ENCODE measurements at places on chromosomes 7 and 10.

DNA sequence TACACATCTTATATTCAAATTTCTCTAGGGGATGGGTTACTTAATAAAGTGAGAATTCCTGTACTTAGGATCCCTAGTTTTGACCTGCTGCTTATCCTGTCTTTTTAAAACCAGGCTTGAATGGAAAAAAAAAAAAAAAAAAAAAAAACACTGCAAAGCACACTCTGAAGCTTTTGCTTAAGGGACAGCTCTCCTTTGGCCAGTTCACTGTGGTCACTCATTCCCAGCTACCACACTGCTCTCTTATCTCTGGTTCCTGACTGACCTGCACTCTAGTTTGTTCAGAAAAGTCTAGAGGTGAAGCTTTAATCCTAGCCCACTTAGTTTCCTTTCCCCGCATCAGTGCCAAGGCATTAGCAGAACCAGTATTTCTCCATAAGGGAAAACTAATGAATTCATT, 82.4 kb downstream of the CADPS2 start:
- DNase-seq, result no peak

DNA sequence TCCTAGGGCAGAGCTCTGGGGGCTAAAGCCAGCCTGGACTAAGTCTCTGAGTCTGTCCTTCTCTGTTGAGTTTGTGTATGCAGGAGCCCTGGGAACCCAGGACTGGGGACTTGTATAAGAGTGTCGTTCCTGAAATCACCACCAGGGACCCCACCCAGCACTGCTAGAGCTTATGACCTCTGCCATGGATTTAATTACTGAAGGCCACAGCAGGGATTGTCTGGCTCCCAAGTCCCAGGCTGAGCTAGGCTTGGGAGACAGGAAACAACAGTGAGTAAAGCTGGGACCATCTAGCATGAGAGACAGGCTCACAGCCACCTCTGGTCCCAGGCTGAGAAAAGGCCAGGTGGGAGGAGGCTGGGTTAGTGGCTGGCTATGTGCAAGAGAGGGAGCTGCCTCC, 1.4 kb upstream of the TSPAN15 start:
- peak; percentile 74 for DNase-seq

- DNase-seq, result no peak
These were observed 59.4 kb upstream of the NAMPT start for GRCh38 chr7:106344211-106344610.

- no peak for DNase-seq
These were observed 40.0 kb upstream of the PFKFB3 start for GRCh38 chr10:6162589-6163356.

- no peak for DNase-seq
These were observed 79.5 kb downstream of the RTKN2 start for GRCh38 chr10:62189131-62189530.

DNA sequence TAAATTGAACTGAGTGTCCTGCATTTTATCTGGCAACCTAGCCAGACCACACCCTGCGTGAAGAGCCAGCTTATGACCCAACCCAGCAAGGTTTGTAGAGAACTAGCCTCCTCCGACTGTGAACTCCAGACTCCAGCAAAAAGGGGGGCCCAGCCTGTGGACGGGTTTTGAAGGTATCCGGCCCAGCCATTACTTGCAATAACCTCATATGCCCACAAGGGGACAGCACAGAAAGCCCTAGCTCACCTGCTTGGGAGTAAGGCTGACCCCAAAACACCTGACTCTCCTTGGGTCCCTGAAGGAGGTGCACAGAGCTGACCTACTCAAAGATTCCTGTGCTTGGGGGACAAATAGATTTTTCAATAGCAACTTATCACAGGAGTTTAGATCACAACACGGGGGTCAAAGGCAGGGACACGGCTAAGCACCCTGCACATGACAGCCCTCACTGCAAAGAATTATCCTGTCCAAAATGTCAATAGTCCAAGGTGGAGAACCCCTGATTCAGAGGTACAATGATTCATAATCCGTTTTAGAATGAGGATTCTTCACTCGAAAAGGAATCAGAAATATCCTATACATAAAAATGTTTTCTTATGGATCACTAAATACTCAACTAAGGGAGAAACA, 4.6 kb downstream of the TRPV6 start:
- no peak for DNase-seq

DNA sequence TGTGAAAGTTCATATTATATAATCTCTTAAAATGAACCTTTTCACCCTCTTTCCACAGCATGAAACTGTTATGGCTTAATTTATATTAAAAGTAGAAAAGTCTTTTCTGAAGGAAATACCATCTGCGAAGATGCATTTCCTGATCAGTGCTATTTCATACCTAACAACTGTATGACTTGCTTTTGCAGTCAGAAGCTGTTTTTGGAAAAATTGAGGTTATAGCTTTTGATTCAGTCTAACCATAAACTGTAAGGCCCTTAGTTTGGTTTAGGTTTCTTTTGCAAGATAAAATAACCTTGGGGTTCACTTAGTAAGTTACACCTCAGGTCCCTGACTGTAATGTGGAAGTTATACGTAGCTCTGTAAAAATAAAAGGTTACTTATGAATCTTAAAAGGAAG, 22.7 kb upstream of the PARP12 start:
- DNase-seq, result no peak

- DNase-seq, result no peak
These were observed 161.8 kb upstream of the CACNA2D1 start for GRCh38 chr7:82605247-82605864.

DNA sequence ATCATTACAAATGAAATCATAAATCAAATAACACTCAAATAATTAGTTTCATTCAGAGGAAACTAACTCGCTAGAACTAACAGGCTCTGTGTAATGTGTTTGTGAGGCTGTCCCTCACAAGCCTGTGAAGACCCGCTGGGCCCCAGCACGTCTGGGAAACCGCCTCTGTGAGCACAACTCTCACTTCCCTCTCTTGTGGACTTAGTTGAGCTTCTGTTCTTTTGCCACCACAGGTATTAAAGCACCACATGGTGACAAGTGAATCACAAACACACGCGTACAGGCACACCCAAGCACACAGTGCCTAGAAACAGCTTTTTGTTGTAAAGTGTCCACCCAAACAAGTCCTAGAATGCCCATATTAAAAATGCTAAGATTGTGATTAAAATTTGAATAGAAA, 51.0 kb downstream of the ZNF777 start:
- no peak for DNase-seq

GRCh38 chr7:106384373-106384772, 99.6 kb upstream of the NAMPT start:
- DNase-seq, result no peak

DNA sequence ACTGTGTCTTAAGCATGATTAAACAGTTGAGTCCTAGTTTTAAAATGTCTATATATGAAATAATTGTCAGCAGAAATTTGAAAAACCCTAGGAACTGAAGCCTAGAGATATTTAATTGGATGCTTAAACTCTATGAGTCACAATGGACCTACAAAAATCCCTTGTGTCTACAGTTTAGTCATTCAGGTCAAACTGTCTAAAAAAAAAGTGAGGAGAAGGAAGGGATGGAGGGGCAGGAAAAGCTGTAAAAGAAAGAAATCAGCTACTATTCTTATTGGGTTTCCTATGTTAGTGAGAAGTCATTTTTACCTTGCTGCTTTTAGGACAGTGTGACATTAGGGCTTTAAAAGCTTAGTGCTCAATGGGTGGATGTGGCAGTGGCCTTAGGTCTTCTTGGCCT, 406.1 kb upstream of the FZD8 start:
- DNase-seq, result no peak

DNA sequence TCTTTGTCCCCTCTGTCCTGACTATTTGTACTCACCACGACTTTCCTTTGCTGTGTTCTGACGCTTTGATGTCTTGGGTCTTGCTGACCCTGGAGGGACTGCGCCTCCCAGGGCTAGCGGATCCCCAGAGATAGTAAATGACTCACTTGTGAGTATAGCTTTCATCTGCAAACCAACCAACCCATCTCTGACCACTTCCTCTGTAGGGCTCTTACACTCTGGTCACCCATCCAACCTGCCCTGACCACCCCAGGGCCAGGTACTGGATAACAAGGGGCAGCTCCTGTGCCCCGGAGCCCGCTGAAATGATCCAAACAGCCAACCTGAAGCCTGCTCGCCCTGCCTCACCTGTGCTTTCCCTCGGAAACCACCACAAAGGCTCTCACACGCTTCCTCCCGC, 125.2 kb upstream of the CARD11 start:
- DNase-seq, result no peak

All from upper lobe of left lung (tissue), 6 donors.